Fibroblast of lung (primary cell): ENCODE measurements at places on chromosomes 4 and X. TPM values are rescaled to one million over a fixed set of nuclear protein-coding genes. Genes with fewer than 3 reads are reported as not detected.

SHOX gene
- not detected in 2 replicates for total RNA-seq

DNA sequence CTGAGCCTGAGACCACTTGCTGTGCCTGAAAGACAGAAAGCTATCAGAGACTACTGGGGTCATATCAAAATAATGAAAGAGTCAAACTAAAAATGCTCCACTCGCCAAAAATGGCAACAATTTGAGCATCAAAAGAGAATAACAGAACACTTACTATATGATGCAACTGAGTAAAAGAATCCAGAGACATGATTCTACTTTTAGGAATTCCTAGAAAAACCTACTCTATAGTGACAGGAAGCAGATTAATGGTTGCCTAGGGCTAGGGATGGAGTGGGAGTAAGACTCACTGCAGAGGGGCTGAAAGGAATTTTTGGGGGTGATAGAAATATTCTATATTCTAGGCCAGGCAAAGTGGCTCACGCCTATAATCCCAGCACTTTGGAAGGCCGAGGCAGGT is 29.4 kb upstream of the SLAIN2 start:
- DNase-seq, result no peak
- peaks cover 3% of the 10 kb centered on the region for H3K4me1 ChIP-seq
- H3K36me3 ChIP-seq, result no peaks in the 10 kb centered on the region
- H3K27ac ChIP-seq, result no peak overlapping the region
- H3K4me3 ChIP-seq, result no peak overlapping the region
- no peaks in the 10 kb centered on the region for H3K27me3 ChIP-seq

DNA sequence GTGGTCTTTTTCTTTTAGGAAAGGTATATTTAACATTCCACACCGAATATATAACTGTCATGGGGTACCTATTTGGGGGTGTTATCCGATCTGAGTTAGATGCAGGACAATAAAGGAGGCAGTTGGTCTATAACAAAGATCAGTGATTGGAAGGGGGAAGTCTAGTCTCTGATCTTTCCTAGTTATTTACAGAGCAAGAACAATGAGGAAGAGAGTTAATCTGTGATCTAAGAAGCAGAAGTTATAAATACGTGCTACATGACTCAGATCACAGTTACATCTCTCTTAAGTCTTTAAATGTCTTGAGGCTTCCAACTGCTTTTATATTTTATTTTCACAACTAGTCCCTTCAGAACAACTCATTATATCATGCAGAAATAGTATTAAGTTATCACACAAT is 33.2 kb upstream of the ARMCX4 start:
- no peak overlapping the region for H3K4me3 ChIP-seq
- H3K27me3 ChIP-seq, result no peaks in the 10 kb centered on the region
- H3K36me3 ChIP-seq, result no peaks in the 10 kb centered on the region
- H3K27ac ChIP-seq, result no peak overlapping the region

DNA sequence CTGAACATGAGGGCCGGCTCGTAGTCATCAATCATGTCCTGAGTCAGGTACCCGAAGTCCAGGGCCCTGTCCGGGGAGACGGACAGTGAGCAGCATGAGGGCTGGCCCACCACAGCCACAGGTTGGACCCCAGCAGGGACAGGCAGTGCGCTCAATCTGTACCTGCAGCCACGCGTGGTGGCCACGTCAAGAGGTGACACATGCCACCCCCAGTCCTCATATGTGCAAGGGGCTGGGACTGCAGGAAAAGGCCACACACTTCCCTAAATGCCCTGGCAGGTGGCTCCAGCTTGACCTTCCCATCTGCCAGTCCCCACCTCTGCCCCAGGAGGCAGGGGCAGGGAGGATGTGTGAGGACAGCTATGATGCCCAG is 73.8 kb upstream of the MXD4 start:
- peaks cover under 1% of the 10 kb centered on the region for H3K4me1 ChIP-seq
- no peak overlapping the region for H3K27ac ChIP-seq
- no peak overlapping the region for H3K4me3 ChIP-seq
- H3K27me3 ChIP-seq, result no peaks in the 10 kb centered on the region
- no peak for DNase-seq

- DNase-seq, result peak; percentile 71
- no peak overlapping the region for H3K4me3 ChIP-seq
- H3K27me3 ChIP-seq, result no peaks in the 10 kb centered on the region
- H3K4me1 ChIP-seq, result no peaks in the 10 kb centered on the region
- no peak overlapping the region for H3K27ac ChIP-seq
- H3K36me3 ChIP-seq, result no peaks in the 10 kb centered on the region
These were observed 27.5 kb upstream of the PLS3 start for GRCh38 chrX:115533485-115533884.

DNA sequence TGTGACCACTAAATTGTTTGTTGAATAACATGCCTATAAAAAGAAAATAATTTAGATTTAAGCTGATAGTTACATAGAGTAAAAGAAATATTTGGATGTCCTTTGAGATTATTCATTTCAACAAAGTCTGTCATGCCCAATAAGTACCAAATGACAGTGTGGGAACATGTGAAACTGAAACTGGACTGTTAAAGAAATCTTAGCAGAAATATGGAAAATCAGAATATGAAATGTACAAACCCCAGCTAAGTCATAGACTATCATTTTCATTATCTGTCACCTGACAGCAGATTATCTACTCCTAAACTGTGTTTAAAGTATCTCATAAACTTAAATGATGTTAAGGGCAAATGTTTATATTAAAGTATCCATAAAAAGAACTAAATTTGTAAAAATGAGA is 437.8 kb upstream of the FAM241A start:
- no peak overlapping the region for H3K4me3 ChIP-seq
- DNase-seq, result no peak
- H3K27ac ChIP-seq, result no peak overlapping the region
- H3K27me3 ChIP-seq, result no peaks in the 10 kb centered on the region

- H3K27me3 ChIP-seq, result no peaks in the 10 kb centered on the region
- no peaks in the 10 kb centered on the region for H3K36me3 ChIP-seq
- no peak for DNase-seq
- H3K4me1 ChIP-seq, result no peaks in the 10 kb centered on the region
These were observed 20.8 kb upstream of the CXCL3 start for GRCh38 chr4:74059161-74059829.

RNF150 gene
- total RNA-seq, result 0.51 and 0.66 TPM in 2 replicates

DNA sequence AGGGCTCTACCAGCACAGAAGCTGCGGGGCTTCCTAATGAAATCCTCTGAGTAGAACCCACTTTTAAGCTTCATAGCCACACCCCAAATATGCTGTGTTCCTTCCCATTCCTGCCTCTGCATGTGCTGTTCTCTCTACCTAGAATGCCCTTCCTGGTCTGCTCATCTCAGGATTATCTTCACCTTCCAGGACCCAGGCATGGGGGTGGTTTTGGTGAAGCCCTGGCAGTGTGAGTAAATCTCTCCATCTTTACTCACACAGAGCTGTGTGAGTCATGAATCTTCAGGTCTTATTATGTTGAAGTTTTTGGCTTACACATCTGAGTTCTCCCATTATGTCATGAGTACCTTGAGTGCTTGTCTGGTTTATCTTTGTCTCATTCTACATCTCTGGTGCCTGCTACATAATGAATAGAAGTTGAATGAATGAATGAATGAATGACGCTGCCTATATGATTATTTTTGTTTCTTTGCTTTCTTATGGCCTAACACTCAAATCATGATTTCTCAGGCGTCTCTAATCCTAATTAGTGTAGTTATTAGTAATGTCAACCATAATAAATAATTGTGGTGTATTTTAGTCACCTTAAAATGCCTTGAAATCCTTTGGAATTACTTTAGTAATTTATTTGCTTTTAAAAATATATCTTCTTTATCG is 41.9 kb downstream of the HADH start:
- peaks cover 2% of the 10 kb centered on the region for H3K4me1 ChIP-seq
- peaks cover 2% of the 10 kb centered on the region for H3K36me3 ChIP-seq
- DNase-seq, result no peak

GRCh38 chrX:15437724-15438123 is 53.5 kb upstream of the VEGFD start:
- H3K27ac ChIP-seq, result no peak overlapping the region
- H3K4me3 ChIP-seq, result no peak overlapping the region
- no peaks in the 10 kb centered on the region for H3K4me1 ChIP-seq

DNA sequence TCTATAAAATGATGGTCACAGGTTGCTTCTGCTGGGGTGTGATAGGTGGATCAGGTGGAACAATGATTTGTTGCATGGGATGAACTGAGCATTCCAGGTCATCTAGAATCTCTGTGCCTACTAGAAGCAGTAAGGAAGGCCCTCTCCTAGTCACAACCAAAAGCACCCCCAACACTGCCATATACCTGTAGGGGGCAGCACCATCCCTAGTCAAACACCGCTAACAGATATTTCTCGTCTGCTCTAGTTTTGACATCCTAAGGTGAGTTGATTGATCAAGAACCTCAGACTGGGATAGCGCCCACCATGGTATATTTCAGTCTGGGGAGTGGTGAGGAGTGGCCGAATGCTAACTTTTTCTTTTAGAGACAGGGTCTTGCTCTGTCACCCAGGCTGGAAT is 160.2 kb downstream of the NHS start:
- no peak for DNase-seq
- no peaks in the 10 kb centered on the region for H3K27me3 ChIP-seq
- H3K27ac ChIP-seq, result no peak overlapping the region

BCOR gene
- total RNA-seq, result 4.9 and 5.8 TPM in 2 replicates

- H3K27me3 ChIP-seq, result no peaks in the 10 kb centered on the region
- no peaks in the 10 kb centered on the region for H3K4me1 ChIP-seq
- no peak overlapping the region for H3K4me3 ChIP-seq
- no peaks in the 10 kb centered on the region for H3K36me3 ChIP-seq
These were observed 238.5 kb upstream of the BOD1L1 start for GRCh38 chr4:13865871-13866669.

PRICKLE3 gene
- 4.6 and 7.4 TPM in 2 replicates for total RNA-seq

DNA sequence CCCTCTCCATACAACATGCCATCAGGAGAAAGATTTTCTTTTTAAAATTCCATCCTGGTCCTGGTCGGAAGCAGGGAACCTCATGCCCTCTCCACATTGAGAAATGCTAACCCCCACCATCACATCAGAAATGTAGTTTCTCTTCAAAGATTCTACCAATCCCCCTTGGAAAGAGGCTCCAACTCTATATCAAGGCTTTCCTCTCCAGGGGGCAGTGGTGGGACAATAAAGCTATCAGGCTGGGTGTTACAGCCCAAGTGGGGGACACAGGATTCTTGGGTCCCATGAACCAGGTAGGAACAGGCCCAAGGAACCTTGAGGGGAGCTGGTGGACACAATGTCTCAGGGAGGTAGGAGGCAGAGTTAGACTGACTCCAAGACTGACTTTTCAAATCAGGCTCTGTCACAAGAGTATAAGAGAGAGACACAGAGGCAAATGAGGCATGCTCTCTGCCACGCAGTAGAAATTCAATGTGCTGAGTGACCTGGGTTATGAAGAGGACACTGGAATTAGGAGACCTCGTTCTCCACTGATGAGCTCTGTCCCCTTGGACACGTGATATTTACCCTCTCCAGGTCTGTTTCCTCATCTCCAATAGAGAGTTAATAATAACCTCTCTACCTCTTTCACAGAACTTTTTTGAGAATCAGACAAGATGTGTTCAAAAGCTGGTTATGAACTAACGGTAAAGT is 4.5 kb downstream of the GJB1 start:
- H3K4me1 ChIP-seq, result no peaks in the 10 kb centered on the region
- no peaks in the 10 kb centered on the region for H3K27me3 ChIP-seq
- H3K36me3 ChIP-seq, result no peaks in the 10 kb centered on the region
- no peak overlapping the region for H3K4me3 ChIP-seq
- no peak overlapping the region for H3K27ac ChIP-seq

GRCh38 chr4:26885912-26886274 is 25.3 kb downstream of the STIM2 start:
- no peaks in the 10 kb centered on the region for H3K27me3 ChIP-seq
- H3K27ac ChIP-seq, result no peak overlapping the region
- no peak for DNase-seq

DNA sequence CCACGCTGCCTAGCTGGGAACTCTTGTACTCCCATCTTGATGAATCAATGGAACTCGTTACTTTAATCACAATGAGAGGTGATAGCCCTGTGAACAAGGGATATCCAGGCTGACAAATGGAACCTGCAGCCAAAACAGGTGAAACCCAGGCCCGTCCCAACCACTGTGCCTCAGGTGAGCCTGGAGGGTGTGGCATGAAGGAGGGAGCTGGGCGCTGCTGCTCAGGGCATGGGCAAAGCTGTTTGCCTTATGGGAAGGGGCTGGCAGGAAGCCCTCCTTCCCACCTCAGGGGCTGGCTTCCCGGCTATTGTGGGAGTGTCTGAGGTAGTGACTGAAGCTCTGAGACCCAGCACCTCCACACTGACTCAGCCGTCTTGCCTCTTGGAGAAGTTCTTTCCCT is 209.4 kb upstream of the ATP6AP2 start:
- no peak overlapping the region for H3K27ac ChIP-seq
- no peak for DNase-seq
- no peak overlapping the region for H3K4me3 ChIP-seq
- H3K27me3 ChIP-seq, result no peaks in the 10 kb centered on the region

SH3TC1 gene
- total RNA-seq, result 3.9 and 11.6 TPM in 2 replicates

DNA sequence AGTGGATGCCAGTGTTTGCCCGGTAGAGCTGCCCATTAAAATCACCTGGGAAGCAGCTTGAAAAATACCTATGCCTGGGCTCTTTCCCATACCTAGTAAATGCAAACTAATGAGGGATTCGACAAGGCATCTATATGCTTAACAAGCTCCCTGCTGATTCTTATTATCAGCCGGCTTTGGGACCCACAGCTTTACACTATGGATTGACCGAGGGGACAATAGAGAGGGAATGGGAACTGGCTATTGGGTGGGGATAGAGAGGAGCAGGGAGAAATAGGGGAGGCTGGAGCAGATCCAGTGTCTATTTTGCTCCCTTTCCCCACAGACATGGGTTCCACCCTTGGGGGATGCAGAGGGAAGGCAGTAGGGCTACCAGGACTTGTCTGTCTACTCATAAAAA is 103.1 kb upstream of the TEX13D start:
- DNase-seq, result no peak
- no peak overlapping the region for H3K4me3 ChIP-seq
- H3K36me3 ChIP-seq, result no peaks in the 10 kb centered on the region
- no peak overlapping the region for H3K27ac ChIP-seq
- no peaks in the 10 kb centered on the region for H3K4me1 ChIP-seq

- no peak overlapping the region for H3K27ac ChIP-seq
- no peak overlapping the region for H3K4me3 ChIP-seq
- no peaks in the 10 kb centered on the region for H3K27me3 ChIP-seq
- H3K4me1 ChIP-seq, result no peaks in the 10 kb centered on the region
- peak; percentile 47 for DNase-seq
These were observed 11.2 kb upstream of the AMOT start for GRCh38 chrX:112851806-112852205.

GRCh38 chr4:39312816-39313215 is 53.3 kb downstream of the RFC1 start:
- no peak overlapping the region for H3K27ac ChIP-seq
- H3K27me3 ChIP-seq, result no peaks in the 10 kb centered on the region
- H3K36me3 ChIP-seq, result peaks cover 5% of the 10 kb centered on the region
- H3K4me1 ChIP-seq, result no peaks in the 10 kb centered on the region

GRCh38 chr4:14644580-14645282 is 357.6 kb upstream of the CPEB2 start:
- H3K27me3 ChIP-seq, result no peaks in the 10 kb centered on the region
- H3K4me3 ChIP-seq, result no peak overlapping the region
- no peak overlapping the region for H3K27ac ChIP-seq

- H3K36me3 ChIP-seq, result no peaks in the 10 kb centered on the region
- H3K4me3 ChIP-seq, result no peak overlapping the region
- H3K27ac ChIP-seq, result no peak overlapping the region
- DNase-seq, result no peak
- H3K4me1 ChIP-seq, result no peaks in the 10 kb centered on the region
These were observed 66.2 kb upstream of the AFAP1 start for GRCh38 chr4:8005814-8006215.

PPBP gene
- total RNA-seq, result not detected in 2 replicates

KDR gene
- 0.26 TPM in 1 of 2 replicates, not detected in the other for total RNA-seq

NDNF gene
- total RNA-seq, result 6.4 and 10.0 TPM in 2 replicates
